ENCODE measurements at places on chromosomes 1 and 21.
A peak's percentile ranks its signal among the peaks of the same experiment; 100 is the strongest.

DNA sequence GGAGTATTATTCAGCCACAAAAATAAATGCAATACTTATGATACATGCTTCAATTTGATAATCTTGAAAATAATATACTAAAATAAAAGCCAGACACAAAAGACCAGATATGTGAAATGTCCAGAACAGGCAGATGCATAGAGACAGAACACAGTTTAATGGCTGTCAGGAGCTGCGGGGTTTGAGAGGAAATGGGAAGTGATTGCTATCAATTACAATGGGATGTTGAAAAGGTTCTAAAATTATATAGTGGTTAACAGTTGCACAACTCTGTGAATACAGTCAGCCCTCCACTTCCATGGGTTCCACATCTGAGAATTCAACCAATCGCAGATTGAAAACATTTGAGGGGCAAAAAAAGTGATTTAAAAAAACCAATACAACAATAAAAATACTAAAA lies 54.0 kb downstream of the LTN1 start:
- ATAC-seq = no peak

DNA sequence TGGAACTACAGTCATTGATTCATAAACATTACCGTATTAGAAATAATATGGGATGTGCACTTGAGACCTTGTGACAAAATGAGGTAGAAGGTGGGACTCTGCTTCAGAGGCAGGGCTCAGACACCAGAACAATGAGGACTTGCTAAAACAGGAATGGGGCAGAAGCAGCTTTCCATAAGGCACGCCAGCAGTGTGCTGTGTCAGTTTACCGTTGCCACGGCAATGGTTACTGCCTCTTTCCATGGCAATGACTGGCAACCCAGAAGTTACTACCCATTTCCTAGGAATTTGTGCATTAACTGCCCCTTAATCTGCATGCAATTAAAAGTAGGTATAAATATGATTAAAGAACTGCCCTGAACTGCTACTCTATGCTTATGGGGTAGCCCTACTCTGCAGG lies 169.0 kb downstream of the CHRM3 start:
- peak; percentile 99 for ATAC-seq

- ATAC-seq = no peak
Observed at GRCh38 chr1:219293410-219293809, 119.7 kb downstream of the LYPLAL1 start.

- no peak for ATAC-seq
Observed at GRCh38 chr1:12728391-12728790, 12.5 kb downstream of the AADACL3 start.

GRCh38 chr1:159867664-159868026 lies 5.2 kb upstream of the VSIG8 start:
- ATAC-seq = peak; percentile 55

- ATAC-seq = no peak
Observed at GRCh38 chr1:44720281-44720680, 10.7 kb downstream of the RNU5D-1 start.

- no peak for ATAC-seq
Observed at GRCh38 chr1:43531906-43532584, 1.4 kb downstream of the PTPRF start.

GRCh38 chr1:47323599-47324031 lies 9.7 kb upstream of the STIL start:
- ATAC-seq = no peak

DNA sequence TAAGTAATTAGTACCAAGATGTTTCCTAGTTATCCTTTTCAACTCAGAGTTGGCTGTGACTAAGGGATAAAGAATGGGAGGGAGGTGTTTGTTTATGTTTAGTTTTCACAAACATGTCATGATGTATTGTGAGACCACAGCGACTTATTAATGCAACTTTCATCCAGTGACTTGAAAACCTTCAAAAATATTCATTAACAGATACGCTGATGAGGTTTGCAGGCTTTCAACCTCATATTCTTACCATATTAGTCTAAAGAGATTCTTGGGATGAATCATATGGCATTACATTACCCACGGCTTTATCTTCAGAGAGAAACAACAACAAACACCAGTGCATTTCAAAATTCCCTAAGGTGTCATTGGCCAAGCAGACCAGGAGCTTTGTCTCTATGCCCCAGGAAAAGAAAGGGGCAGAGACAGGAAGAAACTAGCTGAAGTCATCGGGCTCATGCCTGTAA lies 36.4 kb downstream of the PALMD start:
- no peak for ATAC-seq

DNA sequence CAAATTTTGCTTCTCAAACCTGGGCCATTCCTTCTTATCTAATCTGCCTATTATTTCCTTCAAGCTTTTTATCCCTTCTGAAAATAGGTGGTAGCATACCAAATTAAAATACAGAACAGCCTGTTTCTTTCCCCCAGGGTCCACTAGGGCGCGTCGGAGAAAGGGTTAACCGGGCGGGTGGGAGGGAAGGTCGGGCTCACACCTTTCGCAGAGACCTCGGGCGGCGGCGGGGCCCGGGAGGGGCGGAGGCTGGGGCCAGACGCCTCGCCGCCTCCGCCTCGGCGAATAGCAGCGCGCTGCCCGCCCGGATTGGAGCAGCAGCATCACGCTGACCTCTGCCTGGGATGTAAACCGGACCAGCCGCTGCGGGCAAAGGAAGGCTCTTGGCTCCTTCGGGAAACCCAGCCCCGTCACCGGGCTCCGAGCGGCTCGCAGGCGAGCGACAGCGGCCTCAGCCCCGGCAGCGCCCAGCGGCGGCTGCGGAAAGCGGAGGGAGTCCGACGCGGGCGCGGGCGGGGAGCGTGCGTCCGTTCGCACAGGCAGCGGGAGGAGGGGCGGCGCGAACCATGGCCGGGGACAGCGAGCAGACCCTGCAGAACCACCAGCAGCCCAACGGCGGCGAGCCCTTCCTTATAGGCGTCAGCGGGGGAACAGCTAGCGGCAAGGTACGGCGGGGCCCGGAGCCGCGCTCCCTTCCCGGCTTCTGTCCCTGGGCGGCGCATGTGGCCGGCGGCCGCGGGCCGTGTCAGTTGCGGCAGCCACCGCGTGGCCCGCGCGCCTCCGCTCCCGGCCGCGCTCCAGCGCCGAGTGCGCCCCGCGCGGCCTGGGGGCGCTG lies at the start of gene UCK2:
Gene UCK2 (plus strand): TSS at position 347 of the 835 bp plus-strand sequence. CDS start 220 bp downstream, at position 567.
- ATAC-seq = peak; percentile 86

DNA sequence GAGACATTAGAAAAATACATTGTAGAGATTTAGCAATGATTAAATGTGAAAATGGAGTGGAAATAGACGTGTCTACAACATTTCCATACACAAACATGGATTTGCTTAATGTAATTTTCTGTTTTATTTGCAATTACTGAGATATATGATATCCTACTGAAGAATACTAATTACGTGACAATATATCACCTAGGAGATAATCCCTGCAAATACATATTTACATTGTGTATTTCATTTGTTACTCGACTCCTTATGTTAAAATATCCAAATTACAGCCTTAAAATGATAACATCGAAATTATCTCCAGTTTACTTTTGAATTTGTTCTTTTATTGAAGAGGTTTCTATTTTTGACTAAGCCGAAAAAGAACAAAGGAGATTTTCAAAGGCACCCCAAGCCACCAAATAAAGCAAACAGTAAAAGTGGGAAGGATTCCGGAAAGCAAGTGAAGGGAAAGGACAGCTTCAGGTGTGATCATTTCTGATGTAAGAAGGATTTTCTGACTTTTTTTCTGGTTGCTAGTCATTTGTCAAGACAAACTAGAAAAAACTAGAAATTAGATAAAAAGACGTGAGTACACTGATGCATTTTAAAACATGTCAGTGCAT lies 7.9 kb downstream of the LHX4 start:
- no peak for ATAC-seq

DNA sequence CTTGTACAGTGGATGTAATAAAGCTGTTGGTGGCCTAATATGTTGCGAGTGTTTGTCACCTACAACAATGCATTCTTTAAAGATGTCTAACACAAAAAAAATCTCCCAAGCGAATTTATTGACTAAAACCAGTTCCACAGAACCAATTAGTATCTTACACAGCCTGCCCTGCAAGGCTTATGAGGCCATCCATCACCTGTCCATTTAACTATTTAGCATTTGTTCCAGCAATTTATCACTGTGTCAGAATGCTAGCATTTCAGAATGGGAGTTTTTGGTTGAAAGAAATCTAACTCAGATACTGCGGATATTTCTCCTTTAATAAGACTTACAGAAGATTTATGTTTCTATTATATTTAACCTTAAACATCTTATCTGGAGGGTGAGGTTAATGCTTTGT lies 831.1 kb upstream of the PRMT6 start:
- peak; percentile 78 for ATAC-seq

DNA sequence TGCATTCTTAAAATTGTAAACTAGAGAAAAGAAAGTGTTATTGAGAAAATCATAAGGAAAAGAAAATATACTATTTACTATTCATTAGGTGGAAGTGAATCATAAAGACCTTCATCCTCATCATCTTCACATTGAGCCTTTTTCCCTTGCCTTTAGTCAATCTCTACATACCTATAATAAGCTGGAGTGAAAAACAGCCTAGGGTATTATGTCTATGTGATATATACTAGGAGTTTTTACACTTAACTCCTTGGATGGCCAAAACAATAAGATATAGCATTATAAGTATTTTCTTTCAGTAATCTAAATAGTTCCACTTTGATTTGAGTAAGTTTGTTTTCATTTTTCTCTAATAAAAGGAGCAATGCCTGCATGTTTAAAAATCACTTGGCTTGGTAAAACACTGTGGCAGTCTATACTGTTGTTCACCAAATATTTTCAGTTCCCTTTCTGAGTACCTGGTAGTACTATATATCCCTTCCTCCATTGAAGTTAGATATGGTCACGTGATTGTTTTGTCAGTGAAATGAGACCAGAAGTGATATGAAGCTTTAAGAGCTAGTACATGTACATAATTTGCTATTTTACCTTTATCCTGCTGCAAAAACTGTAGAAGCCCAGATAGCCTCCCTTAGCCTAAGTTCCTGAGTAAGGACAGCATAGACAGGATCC lies 78.3 kb downstream of the CLEC20A start:
- no peak for ATAC-seq

DNA sequence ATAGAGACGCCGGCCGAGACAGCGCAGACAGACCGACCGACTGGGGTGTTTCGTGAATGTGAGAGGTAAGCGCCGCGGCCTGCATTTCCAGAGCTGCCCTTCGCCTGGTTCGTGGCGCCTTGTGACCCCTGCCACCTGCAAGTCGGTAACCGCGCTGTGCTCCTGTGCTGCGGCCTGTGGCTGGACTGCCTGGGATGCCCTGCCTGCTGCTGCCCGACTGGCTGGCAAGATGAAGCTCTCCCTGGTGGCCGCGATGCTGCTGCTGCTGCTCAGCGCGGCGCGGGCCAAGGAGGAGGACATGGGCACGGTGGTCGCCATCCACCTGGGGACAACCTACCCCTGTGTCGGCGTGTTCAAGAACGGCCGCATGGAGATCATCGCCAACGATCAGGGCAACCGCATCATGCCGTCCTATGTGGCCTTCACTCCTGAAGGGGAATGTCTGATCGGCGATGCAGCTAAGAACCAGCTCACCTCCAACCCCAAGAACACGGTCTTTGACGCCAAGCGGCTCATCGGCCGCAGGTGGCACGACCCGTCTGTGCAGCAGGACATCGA lies 150.8 kb downstream of the RRAGC start:
- no peak for ATAC-seq

GRCh38 chr1:47823040-47823808 lies 174.0 kb downstream of the TRABD2B start:
- no peak for ATAC-seq

DNA sequence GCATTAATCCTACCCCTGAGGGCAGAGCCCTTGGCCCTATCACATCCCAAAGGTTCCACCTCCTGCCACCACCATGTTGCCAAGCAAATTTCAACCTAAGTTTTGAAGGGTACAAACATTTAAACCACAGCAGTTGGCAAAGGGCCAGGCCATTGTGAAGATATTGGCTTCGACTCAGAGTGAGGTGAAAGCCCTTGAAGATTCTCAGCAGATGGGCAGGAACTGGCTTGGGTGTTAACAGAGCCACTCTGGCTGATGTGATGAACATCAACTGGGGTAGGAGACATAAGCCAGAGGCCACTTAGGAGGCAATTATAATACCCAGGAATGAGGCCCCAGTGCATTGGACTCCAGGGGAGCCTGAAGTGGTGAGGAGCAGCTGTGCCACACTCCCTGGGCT lies 207.7 kb upstream of the KAZN start:
- ATAC-seq = no peak

DNA sequence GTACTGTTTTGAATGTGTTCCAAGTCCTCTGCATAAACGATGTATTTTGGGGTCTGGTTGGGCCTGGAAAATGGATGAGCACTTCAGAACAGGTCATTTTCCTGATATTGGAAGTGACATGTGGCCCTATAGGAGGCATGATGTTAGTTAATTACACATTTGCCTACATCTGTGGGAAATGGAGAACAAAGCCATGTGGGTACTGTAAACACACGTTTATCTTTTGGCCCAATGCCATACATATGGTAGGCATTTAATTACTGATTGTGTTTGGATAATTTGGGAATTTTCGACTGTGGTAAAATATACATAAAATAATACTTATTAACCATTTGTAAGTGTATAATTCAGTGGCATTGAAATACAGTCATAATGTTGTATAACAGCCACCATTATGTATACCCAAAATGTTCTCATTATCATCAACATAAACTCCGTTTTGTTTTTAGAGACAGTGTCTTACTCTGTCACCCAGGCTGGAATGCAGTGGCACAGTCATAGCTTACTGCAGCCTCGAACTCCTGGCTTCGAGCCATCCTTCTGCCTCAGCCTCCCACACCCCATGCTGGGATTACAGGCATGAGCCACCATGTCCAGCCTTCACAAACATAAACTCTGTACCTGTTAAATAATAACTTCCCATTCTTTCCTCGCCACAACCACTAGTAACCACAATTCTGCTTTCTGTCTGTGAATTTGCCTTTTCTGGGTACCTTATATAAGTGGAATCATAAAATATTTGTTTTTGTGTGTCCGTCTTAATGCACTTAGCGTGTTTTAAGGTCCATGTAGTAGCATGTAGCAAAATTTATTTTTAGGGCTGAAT lies 11.9 kb upstream of the RNPEP start:
- no peak for ATAC-seq

DNA sequence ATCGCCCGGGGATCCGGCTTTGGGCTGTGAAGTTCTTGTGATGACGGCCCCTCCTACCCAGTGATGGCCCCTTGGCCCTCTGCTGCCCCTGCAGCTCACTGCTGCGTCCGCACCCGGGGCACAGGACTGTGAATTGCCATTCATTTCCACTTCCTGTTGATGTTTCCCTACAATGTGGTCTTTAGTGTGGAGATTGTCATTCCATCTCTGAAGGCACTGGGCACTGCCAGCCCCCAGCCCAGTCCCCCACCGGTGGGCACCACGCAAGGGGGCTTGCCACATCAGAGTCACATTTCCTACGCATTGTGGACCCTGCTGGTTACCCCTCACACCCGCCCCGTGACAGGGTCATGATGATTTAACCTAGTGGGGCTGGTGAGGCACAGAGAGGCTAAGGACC lies 2.5 kb upstream of the MX2 start:
- ATAC-seq = no peak

- ATAC-seq = no peak
Observed at GRCh38 chr1:225627304-225627947, 25.5 kb downstream of the ENAH start.

GRCh38 chr1:55695151-55695550 lies 480.0 kb upstream of the USP24 start:
- no peak for ATAC-seq
